ENCODE measurements at places on chromosomes 12 and 14.

- DNase-seq, result no peak
Observed at GRCh38 chr14:95227279-95227860, 70.0 kb upstream of the DICER1 start.

DNA sequence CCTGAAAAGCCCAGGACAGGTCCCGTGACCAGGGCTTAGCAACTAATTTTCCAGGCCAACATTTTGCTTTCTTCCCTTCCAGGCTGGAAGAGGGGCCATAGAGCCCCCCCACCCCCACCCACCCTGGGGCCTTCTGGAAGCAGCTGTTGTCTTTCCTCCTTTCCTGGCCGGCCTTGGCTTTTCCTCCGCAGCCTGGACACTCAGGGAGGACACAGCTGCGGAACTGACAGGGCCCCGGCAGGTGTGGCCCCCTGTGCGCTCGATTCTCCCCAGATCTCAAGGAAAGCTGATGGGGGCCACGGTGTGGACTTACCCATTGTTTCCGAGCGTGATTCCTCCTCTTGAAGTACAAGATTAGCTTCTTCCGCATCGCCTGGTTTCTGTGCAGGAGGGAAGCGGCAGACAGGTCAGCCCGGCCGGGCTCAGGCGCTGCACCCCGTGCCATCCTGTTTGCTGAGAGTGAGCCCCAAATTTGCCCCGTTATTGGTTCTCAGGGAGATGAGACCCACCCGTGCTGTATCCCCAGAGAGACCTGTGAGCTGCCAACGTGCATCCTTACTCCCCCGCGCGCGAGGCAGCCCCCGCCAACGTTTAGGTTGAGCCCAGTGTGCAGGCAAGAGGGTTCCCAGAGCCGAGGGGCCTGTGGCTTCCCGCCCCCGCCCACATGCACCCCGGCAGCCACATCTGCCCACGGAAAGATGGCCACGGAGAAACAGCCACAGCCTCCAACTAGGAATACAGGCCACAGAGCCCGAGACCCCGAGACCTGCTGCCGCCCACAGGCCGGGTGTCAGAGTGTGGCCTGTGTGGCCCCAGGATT lies 129.6 kb downstream of the NCOR2 start:
- DNase-seq, result no peak

DNA sequence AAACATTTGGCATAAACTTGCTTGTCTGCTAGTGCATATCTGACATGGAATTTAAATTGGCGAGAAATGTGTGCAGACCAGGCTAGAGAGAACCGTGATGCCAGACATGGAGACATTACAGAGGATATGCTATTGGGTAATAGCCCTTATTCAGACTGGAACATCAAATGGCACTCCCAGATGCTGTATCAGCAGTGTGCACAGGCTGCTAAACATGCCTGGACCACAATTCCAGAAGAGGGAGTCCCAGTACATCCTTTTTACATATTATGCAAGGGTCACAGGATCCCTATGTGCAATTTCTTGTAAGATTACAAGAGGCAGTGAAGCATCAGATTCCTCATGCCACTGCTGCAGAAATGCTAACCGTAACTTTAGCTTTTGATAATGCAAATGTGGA lies 354.5 kb upstream of the FOXG1 start:
- DNase-seq, result no peak

- DNase-seq, result peak; percentile 56
Observed at GRCh38 chr12:109696485-109697269, 16.9 kb upstream of the FAM222A start.

DNA sequence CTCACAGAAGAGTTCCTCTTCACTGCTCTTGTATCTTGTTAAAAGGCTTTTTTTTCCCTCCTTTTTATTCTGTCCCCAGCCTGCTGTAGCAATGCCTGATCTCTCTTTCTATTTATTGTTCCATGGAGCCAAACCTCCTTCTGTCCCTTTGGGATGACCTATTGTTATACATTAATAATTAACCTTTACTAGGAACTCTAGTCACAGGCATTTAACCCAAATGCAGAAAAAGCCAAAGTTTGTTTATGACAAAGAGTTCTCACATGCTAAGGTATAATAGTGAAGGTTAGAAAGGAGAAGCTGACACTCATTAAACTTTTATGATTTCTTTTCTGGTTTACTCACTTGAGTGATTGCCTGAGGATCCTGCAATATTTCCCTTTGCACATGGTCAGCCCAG lies 535.8 kb downstream of the NRXN3 start:
- no peak for DNase-seq

All from SW480 (cell line).